AG04450 (cell line): ENCODE measurements at places on chromosomes 5 and 9.
A peak's percentile ranks its signal among the peaks of the same experiment; 100 is the strongest.

GRCh38 chr5:93532370-93532769 lies 48.6 kb downstream of the NR2F1-AS1 start:
- DNase-seq = peak; percentile 71

- peak; percentile 74 for DNase-seq
Measured at GRCh38 chr5:172830876-172831662, 3.0 kb upstream of the ERGIC1 start.

DNA sequence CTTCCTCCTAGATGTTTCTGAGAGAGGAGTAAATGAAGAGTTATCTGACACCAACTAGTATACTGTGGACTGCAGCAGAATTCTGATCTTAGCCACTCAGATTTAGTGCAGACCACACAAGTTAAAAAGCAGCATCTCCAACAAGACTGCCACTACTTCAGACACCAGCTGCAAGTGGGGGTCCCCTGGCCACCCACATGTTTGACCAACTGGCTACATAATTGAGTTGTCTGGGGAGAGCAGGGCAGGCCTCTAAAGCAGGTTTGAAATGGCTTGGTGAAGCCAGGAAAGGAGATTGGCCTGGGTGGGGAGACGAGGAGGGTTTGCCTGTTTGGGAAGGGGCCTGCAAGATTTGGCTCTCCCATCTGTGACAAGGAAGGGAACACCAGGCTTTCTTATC lies 40.5 kb upstream of the FAM81B start:
- no peak for DNase-seq

DNA sequence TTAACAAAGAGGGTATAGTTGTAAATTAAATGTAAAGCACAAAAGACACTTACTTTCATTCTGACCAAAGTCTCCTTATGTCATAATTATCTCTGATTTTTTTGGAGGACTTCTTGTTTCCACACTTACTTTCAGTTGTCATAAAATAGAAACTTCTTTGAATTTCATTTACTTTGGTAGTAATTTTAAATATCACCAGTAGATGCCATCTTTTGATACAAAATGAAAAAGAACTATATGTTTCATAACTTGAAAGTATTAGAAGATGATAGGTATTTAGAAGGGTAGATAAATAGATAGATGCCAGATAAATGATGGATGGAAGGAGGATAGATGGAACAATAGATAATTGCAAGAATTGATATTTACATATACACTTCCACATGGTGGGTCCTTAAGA lies 1865.3 kb upstream of the CDH9 start:
- DNase-seq = no peak

GRCh38 chr5:166236327-166236726 lies 2055.1 kb upstream of the WWC1 start:
- no peak for DNase-seq

DNA sequence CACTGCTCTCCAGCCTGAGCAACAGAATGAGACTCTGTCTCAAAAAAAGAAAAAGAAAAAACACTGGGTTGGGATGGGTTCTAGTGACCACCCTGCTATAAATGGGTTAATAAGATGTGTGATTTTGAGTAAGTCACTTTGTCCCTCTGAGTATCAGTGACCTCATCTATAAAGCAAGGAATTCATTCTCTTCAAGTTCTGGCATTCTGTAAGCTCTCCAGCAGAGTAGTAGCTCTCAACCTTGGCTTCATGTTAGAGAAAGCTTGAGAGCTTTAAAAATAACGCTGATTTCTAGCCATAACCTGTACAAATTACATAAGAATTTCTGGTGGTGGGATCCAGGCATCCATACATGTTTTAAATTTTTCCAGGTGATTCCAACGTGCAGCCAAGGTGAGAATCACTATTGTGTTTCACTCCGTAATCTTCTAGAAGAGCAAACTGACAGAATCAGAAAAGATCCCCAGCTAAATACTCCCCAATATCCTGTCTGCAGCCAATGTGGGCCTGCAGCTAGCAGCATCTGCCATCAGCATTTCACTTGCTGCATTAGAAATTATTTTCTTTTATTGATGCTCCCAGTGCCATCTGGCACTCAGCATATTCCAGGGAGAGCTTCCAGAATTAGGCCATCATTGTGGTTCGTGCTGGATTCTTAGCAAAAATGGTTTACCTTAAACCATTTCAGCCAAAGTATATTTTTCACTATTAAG lies 109.4 kb downstream of the FEM1C start:
- no peak for DNase-seq

GRCh38 chr9:89625721-89626687 lies 21.2 kb downstream of the GADD45G start:
- DNase-seq = no peak

DNA sequence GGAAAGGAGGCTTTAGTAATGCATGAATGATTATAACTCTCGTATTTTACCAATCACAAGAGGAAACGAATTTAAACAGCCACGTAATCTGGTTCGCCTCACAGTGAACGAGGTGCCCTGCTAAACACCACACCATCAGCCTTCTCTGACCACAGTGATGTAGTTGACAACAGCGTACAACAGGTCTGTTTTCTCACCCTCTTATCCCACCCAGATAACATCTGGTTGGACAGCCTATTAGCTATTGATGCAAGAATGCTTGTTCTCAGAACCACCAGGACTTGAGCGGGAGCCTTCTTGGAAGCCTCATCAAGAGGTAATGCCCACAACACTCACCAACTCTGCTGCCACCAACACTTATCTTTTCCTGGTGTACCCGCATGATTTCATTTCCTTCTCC lies 23.3 kb downstream of the SLC1A3 start:
- DNase-seq = no peak

GRCh38 chr9:125513303-125513667 lies 193.7 kb downstream of the MAPKAP1 start:
- DNase-seq = no peak

GRCh38 chr5:104412649-104413240 lies 850.2 kb upstream of the NUDT12 start:
- DNase-seq = no peak

DNA sequence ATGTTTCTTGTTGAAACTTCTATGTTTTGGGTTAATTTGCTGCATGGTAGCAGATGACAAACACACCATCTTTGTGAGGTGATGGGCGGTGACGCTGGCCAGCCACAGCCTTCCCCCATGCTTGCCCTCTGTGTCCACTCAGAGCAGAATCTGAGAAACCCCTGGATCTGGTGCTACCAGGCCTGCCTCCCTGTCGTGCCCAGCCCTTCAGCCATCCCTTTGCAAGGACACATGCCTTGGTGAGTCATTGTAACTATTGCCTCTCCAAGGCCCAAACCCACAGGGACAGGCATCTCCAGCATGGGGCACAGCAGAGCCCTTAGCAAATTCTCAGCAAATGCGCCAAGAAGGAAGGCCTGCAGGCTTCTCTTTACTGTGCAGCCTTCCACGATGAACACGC lies 48.1 kb upstream of the FCN1 start:
- no peak for DNase-seq

DNA sequence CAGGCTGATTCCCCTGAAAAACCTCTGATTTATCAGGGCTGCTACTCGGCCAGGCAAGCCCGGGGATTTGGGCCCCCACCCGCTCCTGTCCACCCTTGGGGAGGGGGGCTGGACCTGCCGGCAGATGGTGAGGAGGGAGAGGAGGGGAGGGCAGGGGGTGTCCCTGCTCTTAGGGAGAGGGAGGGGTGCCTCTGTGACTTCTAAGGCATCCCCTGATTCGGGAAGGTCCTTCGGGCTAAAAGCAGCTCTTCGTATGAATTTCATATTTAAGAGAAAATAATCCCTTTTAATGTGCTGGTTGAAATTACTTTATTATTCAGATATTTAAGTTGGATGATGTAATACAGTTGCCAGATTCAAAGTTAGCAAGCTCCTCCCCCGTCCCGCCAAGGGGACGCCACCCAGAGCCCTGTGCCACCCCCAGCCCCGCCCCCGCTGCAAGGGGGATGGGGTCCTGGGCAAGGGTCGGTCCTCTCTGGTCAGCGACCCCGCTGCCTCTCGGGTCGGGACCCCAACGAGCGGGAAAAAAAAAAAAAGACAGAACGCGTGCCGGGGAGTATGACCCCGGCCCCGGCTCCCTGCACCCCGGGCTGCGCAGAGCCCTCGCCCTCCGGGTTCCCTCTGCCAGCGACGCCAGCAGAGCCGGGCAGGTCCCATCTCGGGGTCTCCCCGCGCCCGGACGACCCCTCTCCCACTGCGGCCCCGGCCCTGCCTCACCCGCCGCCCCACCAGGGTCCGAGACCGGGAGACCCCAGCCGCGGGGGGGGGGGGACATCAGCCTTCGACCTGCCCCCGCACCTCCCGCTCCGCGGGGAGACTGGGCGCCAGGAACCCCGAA lies 12.4 kb downstream of the LHX3 start:
- no peak for DNase-seq

GRCh38 chr5:77995793-77996409 lies 219.8 kb upstream of the TBCA start:
- no peak for DNase-seq

- DNase-seq = no peak
Measured at GRCh38 chr9:134455537-134455933, 129.3 kb downstream of the RXRA start.

DNA sequence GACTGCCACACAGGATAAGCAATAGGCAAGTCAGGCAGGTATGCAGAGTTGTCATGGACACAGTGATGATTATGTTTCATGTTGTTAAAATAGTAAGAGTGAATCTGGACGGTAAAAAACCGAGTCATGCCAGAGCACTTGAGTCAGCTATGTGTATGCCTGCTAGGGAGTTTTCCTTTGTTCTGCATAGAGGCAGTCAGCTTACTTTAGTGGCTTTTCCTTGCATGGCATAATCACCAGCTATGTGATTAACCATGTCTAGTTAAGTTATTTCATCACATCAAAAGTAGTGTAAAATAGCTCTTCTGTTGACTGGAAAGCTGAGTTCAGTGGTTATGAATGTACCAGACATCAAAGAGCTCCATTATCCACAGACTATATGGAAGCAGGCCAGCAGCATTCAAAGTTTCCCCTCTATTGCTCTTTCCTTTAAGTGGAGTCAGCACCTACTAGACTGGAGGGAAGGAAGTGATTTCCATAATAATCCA lies 989.8 kb downstream of the TLE1 start:
- peak; percentile 26 for DNase-seq

DNA sequence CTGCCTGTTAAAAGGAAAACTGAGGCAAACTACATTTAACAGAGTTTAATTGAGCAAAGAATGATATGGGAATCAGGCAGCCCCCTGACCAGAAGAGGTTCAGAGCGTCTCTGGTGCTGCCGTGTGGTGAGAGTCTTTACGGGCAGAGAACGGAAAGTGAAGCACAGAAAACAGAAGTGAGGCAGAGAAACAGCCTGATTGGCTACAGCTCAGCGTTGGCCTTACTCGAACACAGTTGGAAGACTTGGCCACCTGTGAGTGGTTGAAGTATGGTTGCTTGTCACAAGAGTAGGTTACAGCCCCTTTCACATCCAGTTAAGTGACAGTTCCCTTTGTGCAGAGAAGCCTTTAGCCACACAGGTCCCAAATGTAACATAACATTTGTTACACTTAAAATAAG lies 16.9 kb upstream of the FBP1 start:
- DNase-seq = no peak

DNA sequence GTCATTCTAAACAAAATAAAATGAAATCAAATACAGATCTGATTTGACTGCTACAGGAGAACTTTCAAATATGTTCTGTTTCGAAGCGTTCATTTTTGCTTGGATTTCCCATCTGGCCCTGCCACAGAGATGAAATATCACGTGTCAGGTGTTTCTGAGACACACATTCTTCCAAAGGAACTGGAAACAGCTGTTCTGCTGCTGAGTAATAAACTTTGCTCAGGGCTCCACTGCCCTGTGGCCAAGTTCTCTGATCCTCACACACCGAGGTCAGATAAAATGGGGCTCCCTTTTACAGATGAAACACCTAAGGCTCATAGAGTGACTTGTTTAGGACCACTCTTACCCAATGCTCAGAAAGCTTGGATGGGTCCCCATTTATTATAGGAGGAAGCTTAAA lies 42.5 kb downstream of the FRMPD1 start:
- DNase-seq = no peak
